Pulmonary artery endothelial cell (primary cell): ENCODE measurements at places on chromosomes 2 and 18. TPM values are rescaled to one million over a fixed set of nuclear protein-coding genes. Genes with fewer than 3 reads are reported as not detected.

GNAL gene
- total RNA-seq = 0.18 and 0.46 TPM in 2 replicates

SERPINB5 gene
- 0.07 and 0.14 TPM in 2 replicates for total RNA-seq

SIX3 gene
- total RNA-seq = not detected in 2 replicates

NEB gene
- total RNA-seq = 0.40 and 0.92 TPM in 2 replicates

PRKCE gene
- total RNA-seq = 23.1 and 26.4 TPM in 2 replicates

FMNL2 gene
- total RNA-seq = 26.6 and 27.0 TPM in 2 replicates

NMUR1 gene
- not detected in 2 replicates for total RNA-seq

GALNT5 gene
- total RNA-seq = under 0.01 TPM in 1 of 2 replicates, not detected in the other

UGGT1 gene
- 82.2 and 113 TPM in 2 replicates for total RNA-seq

EML6 gene
- total RNA-seq = 1.1 and 2.0 TPM in 2 replicates

VWA3B gene
- total RNA-seq = not detected in 2 replicates

FIGN gene
- total RNA-seq = 0.99 and 1.4 TPM in 2 replicates

GAL3ST2 gene
- total RNA-seq = not detected in 2 replicates

AMER3 gene
- total RNA-seq = not detected in 2 replicates

TMEM178A gene
- total RNA-seq = 0.28 and 0.99 TPM in 2 replicates
